GM12891 (cell line): ENCODE measurements at places on chromosomes 12 and 14.

GRCh38 chr14:70391493-70392391 is 25.1 kb downstream of the SYNJ2BP start:
- no peak for DNase-seq

GRCh38 chr14:90523961-90524875 is 127.4 kb downstream of the CALM1 start:
- DNase-seq, result no peak

DNA sequence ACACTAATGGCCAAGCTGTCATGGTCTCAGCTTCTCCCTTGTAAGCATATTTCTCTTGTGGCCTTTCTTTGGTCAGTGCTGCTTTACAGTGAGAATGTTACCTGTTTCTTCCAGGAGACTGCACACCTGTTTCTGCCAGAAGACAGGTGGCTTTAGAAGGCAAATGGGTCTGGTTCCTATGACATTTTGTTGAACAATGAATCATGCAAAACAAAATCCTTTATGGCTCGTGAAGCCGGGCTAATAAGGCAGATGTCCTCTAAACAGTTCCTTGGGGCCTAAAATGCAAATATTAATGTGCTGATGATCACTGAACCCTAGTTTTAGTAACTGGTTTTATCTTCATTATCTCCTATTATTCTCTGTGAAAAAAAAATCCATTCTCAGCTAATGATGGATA is 927.6 kb downstream of the GALC start:
- DNase-seq, result no peak

DNA sequence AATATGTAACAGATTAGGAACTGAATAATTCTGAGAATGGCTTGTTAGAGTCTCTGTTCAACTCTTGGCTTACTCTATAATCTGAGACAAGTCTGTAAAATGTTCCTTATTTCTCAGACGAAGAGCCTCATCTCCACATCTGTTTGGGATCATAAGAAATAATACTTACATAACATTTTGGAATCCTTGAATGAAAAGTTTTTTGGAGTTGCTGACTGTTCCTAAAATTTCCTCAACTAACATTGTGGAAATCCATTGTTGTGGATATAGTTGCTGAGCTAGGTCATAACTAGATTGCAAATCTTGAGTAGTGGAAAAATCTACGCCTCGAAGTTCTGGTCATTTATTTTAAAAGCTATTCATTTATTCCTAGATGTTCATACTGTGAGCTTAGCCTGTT is 402.9 kb downstream of the ZFP36L1 start:
- no peak for DNase-seq

DNA sequence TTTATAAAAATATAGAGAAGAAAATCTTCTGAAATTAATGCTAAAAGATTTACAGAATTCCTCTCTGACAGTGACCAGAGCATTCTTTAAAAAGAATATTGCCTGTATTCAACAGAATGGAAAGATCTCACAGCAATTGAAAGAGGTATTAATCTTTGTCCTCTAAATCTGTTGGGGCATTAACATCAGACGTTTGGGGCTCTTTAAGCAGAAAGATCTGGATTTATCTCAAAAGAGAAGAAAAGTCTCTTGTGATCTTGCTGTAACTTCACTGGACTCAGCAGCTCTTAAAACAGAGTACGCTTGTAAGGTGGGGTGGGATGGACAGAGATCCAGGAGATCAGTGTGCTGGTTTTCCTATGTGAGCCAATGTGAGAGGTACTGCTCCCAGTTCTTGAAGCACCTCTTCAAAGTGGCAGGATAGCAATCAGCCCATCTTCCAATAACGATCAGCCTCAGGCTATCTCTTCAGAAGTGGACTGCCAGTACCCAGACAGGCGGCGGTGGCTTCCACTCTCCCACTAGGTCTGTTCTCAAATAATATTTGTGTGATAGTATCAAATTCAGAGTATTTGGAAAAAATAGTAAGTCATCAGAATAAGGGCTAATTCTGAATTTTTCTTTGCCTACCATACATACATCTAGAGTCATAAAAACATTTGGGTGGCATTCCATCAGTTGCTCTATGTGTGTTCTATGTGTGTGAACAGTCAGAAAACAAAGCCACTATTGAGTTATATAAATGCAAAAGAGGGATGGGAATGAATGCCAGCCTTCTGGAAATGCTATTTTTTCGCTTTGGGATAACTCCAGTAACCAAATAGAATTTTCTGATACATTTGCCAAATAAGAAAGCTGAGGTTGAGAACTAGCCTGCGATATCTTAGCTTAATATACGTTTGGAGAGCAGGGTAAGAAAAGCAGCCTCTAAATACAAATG is 237.4 kb upstream of the RGS6 start:
- DNase-seq, result no peak

- no peak for DNase-seq
Observed at GRCh38 chr14:35221462-35221861, 70.7 kb upstream of the PSMA6 start.

GRCh38 chr14:102849526-102850379 is 72.5 kb downstream of the TRAF3 start:
- DNase-seq, result no peak

DNA sequence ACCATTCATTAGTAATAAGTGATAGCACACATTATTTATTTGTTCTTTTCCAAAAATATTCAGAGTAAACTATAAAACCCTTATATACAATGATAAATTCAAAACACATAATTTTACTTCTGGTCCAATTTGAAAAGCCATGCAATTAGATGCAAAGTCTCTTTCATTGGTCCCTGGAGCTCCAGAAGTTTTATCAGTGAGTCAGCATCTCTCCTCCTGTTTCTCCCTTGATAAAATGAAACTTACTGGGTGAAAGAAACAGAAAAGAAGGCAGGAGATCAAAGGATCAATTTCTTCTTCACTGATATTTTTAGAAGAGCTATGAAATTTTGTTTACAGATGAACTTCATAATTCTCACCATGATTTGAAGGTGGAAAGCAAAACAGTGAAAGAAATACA is 47.5 kb downstream of the IFNG start:
- DNase-seq, result no peak

GRCh38 chr12:128098730-128099129 is 168.2 kb upstream of the TMEM132C start:
- DNase-seq, result no peak
